ENCODE measurements at places on chromosomes 11 and 22.

GRCh38 chr11:126331286-126331685, 24.2 kb upstream of the ST3GAL4 start:
- no peak for DNase-seq

- no peak for DNase-seq
Measured at GRCh38 chr11:106794058-106794457, 224.2 kb downstream of the GUCY1A2 start.

DNA sequence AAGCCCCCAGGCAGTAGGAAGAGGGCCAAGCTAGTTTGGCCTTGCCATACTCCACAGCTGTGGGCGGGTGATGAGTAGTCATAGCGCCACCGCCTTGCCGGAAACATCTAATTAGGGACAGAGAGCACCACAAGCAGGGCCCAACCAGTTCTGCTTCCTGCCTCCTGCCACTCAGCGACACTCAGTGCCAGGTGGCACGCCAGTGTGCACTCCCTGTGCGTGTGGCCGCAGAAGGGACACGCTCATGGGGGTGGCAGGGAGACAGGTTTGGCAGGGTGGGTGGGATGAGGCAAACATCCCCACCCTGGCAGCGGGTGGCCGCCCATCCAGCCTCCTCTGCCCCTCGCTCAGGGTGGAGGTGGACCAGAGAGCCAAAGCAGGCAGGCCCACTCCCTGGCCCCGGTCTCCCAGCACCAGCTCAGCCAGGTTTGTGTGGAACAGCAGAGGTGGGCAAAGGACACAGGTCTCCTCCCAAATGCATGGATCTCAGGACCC, 4.9 kb downstream of the OVOL1 start:
- no peak for DNase-seq

DNA sequence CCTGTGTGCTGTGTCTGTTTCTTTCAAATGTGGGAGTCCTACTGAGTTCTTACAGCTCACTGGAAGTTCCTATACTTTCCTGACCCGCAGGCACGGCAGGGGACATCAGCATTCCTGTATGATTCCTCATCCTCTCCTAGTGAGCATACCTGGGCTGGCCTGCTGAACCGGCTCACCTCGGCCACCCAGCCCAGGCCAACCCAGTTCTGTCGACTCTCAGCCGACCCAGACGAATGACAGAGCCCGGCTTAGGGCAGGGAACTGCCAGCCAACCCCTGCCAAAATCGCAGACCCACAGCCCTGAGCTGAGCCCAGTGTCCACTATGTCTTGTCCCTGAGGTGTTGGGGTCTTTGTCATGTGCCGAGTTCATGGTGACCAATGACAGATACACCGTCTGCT, 339.7 kb downstream of the BRD1 start:
- DNase-seq, result no peak

- DNase-seq, result no peak
Measured at GRCh38 chr11:126293726-126294125, 10.1 kb upstream of the DCPS start.

- DNase-seq, result no peak
Measured at GRCh38 chr22:32752326-32752725, 49.2 kb upstream of the TIMP3 start.

GRCh38 chr11:28090052-28090749, 17.8 kb downstream of the KIF18A start:
- DNase-seq, result no peak

All from T follicular helper cell (primary cell).